ENCODE measurements at places on chromosomes 6 and 20.

DNA sequence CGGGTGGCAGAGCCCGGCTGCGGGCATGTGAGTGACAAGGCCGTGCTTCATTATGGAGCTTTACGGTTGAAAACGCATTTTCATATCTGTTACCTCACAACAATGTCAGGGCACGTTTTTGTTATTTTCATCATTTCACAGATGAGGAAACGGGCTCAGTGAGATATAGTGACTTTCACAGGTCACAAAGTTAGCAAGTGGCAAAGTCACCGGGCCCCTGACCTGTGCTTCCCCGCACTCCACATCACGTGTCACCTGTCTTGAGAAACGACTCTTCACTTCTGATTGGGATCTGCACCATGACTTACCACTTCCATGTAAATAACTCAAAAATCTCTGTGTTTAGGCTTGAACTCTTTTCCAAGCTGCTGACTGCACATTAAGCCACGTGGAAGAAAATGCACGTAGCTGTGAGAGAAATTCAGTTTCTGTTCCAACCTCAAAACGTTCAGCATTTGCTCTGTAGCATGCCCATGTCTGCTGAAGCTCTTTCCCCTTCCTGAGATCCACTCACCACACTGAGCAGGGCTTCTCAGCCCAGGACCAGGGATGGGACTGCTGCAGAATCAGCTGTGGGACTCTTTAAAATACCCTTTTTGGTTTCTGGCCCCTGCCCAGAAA, 107.2 kb downstream of the ARMC2 start:
- DNase-seq, result no peak

DNA sequence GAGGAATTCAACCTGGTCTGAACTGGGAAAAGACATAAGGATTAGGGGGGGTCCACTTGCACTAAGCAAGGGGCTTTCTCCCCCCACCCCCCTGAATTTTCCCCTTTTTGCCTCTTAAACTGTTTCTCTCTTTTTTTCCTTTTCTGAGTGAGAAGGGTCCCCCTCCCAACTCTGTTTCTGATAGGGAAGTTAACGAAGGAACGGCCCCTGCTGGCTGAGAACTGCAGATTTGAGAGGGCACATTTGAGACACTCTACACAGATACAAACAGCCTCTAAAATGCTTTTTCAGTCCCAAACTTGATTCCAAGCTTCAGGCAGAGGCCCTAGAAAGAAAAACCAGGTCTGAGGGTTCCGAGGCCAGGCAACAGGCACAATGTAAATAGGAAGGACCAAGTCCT, 91.7 kb downstream of the JARID2 start:
- no peak for DNase-seq

- no peak for DNase-seq
Measured at GRCh38 chr6:166715065-166715464, 88.0 kb upstream of the RPS6KA2 start.

GRCh38 chr6:141326426-141326825, 806.3 kb upstream of the GJE1 start:
- no peak for DNase-seq

DNA sequence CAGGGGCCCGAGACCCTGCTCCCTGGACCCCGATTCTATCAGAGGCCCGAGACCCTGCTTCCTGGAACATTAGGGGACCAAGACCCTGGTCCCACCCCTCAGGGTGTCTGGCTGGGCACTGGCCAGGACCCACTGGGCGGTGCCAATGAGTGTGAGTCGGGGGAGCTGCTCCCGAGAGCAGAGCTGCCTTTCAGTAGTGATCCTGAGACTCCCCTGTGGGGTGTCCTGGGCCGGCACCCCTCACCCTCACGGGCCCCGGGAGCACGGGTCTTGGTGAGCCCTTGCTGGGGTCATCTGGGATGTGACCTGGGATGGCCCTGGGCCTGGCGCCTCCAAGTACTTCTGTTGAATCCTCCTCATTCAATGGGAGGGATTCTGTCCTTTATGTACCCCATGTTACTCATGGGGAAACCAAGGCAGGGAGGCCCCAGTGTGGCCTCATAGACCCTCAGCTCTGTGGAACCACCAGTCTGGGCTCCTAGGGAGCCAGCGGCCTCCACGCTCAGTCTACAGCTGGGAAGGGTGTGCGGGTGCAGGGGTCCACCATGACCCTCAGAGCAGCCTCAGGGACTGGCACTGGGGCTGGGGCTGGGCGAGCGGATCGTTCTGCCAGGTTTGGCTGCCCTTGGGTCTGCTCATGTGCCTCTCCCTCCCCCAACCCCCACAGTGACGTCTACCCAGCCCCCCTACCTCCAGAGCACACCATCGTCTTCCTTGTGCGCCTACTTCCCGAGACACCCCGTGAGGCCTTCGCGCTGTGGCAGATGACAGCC, 25.6 kb downstream of the COL20A1 start:
- DNase-seq, result no peak

DNA sequence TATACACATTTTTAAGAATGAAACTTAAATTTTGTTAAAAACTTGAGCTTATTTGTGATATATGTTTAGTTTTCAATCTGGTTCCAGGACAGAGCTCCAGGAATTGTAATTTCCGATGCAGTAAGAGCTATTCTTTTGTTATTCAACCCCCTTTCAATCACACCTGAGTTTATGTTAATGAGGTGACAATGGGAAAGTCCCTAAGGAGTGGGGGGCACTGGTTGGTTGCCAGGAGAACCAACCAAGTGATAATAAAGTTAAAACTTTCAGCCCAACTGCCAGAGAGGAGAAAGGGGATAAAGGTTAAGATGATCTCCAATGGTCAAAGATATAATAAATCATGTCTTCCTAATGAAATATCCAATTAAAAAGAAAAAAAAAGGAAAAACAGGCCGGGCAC, 19.8 kb downstream of the MDN1 start:
- DNase-seq, result no peak

- no peak for DNase-seq
Measured at GRCh38 chr6:16163535-16164300, 34.8 kb downstream of the MYLIP start.

DNA sequence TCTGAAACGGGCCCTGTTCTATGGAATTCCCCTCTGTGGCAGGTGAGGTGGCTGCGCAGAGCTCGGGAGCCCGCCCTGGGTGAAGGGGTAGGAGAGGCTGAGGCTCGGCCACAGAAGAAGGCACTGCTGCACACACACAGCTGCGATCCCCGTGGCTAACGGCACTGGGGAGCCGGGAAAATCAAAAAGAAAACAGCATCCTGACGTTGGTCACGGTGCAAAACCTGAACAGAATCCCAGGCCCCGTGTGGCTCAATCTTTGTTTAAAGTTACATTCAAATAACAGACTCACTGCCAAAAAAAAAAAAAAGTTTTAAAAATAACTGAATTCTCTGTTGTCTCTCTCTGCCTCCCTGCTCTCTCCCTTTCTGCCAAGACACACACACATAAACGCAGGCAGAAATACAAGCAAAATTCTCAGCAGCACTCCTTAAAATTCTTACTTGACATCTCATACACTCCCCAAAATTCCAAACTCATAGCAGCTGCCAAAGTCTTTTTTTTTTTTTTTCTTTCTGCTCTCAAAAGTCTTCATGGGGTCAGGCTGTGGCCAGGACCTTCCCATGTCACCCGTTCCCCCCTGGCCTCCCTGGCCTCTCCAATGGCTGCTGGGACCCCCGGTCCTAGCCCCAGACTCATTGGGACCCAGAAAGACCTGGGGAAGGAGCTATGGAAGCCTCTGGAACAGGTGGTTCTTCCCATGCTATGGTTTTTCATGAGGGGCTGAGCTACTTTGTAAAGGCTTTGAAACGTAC, 248.8 kb downstream of the TTLL2 start:
- DNase-seq, result no peak

DNA sequence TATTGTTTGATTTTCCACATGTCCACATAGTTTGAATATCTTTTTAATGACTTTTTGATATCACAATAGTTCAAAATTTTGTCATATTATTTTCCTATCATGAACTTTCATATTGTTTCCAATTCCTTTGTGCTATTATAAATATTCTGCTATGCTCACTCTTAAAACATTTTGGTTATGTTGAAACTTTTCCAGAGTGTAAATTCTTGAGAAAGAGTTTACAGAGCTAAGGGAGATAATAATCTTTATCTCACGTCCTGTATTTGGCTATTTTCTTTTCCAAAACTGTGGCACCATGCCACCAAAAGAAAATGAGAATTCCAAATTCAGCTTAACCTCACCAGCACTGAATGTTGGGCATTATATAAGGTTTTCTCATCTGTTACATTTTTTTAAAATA, 210.9 kb downstream of the TFAP2B start:
- DNase-seq, result no peak

DNA sequence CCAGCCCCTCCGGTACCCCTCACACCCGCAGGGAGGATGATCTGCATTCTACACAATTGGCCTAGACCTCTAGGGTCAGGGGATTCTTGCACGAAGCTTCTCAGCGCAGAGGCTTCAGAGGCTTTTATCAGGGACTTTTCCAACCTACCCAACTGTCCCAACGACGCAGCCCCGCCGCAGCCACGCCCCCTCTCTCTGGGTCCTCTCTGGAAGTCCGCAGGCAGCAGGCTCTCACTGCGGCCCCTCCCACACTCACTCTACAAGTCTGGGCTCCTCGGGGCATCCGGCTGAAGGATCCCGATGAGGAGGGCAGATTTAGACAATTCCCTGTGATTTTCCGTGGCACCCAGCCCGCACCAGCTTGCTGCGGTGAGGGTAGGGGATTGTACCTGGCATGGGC, 227.7 kb upstream of the RNF24 start:
- peak; percentile 74 for DNase-seq

- DNase-seq, result no peak
Measured at GRCh38 chr6:14265049-14266021, 147.8 kb downstream of the CD83 start.

GRCh38 chr6:31354864-31355582, 2.0 kb downstream of the HLA-B start:
- no peak for DNase-seq

GRCh38 chr6:133083248-133083967, 157.7 kb upstream of the EYA4 start:
- no peak for DNase-seq

- DNase-seq, result peak; percentile 66
Measured at GRCh38 chr6:5950361-5950785, 56.4 kb downstream of the NRN1 start.

GRCh38 chr6:5761370-5761769, 245.4 kb downstream of the NRN1 start:
- DNase-seq, result no peak

- DNase-seq, result no peak
Measured at GRCh38 chr20:42749556-42749955, 440.1 kb downstream of the PTPRT start.

- DNase-seq, result no peak
Measured at GRCh38 chr6:15678514-15678913, 15.7 kb upstream of the DTNBP1 start.

DNA sequence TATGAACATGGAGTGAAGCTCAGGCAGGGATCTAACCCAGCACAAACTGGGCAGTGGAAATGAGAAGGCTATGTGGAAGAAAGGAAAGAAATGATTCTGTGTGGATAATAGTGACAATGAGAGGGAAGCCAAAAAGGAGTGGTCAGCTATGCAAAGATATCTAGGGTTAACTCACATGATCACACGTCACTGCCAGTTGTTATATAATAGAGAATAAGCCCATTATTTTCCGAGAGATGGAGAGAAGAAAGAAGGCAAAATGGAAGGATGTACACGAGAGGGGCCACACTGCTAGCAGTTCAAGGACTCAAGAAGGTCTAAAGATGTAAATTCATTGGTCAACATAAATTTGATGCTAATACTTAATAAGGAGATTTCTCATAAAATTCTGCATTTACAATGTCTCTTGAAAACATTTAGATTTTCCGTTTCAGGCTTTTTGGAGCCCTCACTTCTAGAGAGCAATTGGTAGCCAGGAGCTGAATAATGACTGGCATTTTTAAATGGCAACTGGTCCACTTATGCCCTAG, 18.8 kb upstream of the RCAN2 start:
- no peak for DNase-seq

DNA sequence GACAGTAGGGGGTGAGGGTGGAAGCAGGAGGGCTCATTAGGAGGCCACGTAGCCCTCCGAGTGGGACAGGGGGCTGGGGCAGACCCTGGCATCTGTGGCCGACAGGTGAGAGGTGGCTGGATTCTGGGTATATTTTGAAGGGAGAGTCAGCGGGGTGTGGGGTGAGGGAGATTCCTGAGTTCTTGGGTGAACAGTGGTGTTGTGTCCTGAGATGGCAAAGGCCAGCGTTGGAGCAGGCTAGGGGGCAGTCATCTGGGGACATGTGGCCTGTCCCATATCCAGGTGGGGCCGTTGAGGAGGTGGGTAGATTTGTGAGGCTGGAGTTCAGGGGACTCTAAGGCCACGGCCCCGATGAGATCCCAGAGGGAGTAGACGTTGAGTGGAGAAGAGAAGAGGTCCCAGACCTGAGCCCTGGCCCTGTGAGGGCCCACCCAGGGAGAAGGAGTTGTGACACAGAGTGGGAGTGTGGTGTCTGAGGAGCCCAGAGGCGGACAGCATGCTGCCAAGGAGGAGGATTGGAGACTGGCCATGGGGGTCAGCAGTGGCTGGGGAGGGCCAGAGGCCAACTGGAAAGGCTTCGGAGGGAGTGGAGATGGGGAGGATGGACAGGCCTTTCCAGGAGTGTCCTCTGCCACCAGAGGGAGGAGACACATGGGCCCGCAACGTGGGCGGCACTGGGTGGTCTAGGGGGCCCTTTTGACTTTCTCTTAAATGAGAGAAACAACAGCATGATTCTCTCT, 19.6 kb downstream of the PACSIN1 start:
- no peak for DNase-seq

GRCh38 chr20:58155148-58155925, 73.1 kb downstream of the ANKRD60 start:
- no peak for DNase-seq

DNA sequence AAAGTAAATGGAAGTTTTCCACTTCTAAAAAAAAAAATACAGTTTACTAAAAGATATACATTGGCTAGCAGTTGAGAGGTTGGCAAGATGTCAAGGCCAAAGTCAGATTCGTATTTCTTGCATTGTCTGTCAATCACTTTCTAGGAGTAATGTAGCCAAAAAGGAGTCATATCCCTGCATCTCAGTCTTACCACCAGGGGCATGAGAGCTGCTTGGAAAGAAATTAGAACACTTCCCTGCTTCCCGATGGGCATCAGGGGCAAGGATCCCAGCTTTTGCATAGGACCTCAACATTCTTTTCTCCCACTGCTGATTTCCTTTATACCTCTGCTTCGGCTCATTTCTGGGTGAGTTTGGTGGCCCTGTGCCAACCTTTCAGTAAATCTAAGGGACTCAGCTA, 581.0 kb upstream of the MAP3K7 start:
- no peak for DNase-seq

DNA sequence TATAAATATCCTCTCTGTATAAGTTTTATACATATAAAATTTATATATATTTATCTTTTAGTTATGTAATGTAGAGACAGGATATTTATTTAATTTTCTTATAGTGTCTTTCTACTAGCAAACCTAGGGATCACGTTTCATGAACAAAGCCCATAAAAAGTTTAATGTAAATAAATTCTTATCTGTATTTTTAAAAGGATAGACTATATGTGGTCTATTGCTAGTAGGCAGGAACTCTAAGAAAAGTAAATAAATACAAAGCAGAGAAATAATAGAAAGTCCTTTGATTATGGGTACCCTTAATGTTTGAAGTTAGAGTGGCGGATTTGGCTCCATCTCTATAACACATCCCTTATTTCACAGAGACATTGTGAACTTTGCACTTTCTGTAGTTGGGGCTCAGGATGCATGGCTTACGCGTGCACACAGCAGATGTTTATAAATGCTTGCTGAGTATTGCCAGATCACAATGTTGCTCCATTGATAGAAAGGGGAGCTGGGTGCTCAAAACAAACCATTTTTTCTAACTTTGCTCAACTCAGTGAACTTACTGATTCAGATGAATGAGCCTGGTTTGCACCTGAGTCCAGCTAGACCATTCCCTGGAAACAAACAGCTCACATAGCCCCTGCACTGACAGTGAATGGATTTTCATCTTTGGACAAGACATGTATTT, 179.1 kb downstream of the SYNE1 start:
- DNase-seq, result no peak

GRCh38 chr6:109269057-109269456, 113.2 kb downstream of the CD164 start:
- no peak for DNase-seq
